NB4 (cell line): ENCODE measurements at places on chromosomes 7 and 10.

DNA sequence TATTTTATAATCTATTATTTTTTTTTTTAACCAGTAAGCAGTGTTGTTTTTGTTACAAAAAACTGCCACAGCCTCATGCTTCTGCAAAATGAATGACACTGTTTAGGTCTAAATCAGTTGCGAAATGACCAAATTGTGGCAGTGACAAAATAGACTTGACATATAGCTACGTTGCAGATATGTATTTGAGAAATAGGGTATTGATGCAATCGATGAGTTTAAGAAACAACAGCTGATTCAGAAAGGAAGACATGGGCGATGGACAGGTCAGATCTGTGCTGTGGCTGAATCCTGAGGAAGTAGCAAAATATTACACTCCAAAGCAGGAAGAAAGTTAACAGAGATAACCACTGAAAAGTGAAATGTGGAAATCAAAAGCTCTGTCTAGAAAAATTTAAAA is 89.0 kb upstream of the STEAP4 start:
- peak; percentile 47 for DNase-seq

DNA sequence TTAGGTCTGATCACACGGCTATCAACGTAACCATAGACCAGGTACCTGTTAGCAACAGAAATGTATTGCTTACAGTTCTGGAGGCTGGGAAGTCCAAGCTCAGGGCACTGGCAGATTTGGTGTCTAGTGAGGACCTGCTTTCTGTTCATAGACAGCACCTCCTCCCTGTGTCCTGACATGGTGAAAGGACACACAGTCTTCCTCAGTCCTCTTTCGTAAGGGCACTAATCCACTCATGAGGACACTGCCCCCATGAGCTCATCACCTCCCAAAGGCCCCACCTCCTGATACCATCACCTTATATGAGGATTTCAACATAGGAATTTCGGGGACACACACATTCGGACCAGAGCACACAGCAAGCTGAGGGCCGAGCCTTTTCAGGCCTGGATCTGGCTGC is 71.4 kb upstream of the BTBD16 start:
- no peak for DNase-seq

GRCh38 chr7:24733414-24734060 is 23.7 kb downstream of the GSDME start:
- DNase-seq, result no peak

DNA sequence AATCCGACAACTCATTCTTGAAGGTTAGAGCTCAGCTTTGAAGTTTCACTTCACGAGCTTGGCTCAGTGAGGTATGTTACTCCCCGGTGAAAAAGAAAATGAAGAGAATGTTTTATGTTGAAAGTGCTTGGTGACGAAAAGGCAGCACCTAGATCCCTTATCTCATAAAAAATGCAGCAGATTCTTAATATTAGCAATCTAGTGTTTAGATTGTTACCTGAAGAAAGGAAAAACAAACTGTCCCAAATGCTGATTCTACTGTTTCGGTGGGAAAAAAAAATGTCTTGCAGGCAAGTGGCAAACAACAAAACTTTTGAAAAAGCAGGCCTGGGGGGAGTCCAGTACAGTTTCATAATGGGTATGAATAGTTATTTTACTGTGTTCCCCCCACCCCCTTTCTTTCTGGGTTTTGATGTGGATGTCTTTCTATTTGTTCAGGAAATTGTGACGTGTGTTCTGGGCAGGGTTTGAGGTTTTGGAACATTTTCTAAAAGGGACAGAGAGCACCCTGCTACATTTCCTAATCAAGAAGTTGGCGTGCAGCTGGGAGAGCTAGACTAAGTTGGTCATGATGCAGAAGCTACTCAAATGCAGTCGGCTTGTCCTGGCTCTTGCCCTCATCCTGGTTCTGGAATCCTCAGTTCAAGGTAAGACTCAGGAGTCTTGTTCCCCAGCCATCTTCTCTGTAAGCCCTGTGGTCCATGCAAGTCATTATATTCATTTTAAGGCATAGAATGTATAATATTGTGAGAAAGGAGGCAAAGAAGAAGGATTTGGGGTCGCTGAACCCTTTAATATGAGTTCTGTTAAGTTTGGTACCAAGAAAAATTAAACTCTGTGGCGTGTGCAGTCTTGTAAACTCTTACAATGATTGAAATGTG is at the start of gene SRGN:
Gene SRGN (plus strand): TSS at position 514 of the 881 bp plus-strand sequence. CDS start 55 bp downstream, at position 569.
- DNase-seq, result peak; percentile 99

DNA sequence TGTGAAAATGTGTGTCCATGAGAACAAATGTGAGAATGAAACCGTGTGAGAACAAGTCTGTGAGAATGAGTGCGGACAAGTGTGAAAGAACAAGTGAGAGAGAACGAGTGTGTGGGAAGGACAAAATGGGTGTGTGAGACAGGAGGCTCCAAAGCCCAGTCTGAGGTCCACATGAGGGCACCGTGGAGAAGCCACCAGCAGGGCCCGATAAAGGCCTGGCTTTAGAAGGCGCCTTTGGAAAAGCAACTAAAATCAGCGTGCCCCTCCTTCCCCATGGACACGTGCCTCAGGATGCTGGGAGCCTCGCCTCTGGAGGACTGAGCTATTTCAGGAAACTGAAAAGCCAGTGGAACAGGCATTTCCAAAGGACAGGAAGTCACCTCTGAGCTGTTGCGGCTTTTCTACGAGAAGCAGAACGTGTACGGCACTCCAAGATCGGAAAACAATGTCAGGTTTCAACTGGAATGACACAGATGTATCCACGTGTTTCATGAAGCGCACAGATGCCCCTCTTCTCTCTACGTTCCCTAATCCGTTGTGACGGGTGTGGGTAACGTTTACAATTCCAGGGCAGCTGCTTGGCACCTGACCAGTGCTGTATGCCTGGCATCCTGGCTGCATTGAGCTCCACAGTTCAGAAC is 46.4 kb downstream of the ESYT2 start:
- DNase-seq, result no peak

GRCh38 chr7:48421357-48421756 is 250.1 kb downstream of the ABCA13 start:
- no peak for DNase-seq

GRCh38 chr7:88355011-88355410 is 48.3 kb upstream of the STEAP4 start:
- peak; percentile 18 for DNase-seq

DNA sequence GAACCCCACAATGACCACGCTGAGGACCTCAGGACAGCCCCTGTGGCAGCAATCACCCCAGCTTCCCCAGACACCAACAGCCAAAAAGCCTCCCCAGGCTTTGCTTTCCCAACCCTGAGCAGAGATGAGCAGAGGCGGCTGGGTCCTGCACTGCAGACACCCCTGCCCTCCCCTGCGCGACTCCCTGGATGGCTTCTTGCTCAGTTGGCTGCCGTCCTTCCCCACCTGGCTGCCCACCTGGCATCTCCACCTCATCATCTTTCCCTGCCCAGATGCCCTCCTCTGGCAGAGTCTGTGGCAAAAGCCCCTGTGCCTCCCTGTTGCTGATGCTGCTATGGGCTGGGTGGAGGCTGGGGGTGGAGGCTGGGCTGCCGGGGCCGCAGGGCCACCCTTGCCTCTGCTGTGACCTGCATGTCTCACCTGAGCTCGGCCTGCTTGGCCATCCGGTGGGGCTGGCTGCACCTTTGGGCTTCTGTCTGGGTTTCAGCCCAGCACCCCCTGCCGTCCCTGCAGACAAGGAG is 567.7 kb downstream of the TCERG1L start:
- DNase-seq, result no peak

GRCh38 chr10:84783386-84783785 is 455.0 kb downstream of the CCSER2 start:
- DNase-seq, result peak; percentile 50

- DNase-seq, result no peak
These were observed 176.9 kb upstream of the PRSS58 start for GRCh38 chr7:142434666-142435167.

GRCh38 chr7:370259-370625 is 80.3 kb downstream of the FOXL3 start:
- no peak for DNase-seq

GRCh38 chr10:76874176-76874575 is 763.4 kb downstream of the KCNMA1 start:
- DNase-seq, result peak; percentile 17

GRCh38 chr7:44972562-44972961 is 6.3 kb downstream of the MYO1G start:
- no peak for DNase-seq

DNA sequence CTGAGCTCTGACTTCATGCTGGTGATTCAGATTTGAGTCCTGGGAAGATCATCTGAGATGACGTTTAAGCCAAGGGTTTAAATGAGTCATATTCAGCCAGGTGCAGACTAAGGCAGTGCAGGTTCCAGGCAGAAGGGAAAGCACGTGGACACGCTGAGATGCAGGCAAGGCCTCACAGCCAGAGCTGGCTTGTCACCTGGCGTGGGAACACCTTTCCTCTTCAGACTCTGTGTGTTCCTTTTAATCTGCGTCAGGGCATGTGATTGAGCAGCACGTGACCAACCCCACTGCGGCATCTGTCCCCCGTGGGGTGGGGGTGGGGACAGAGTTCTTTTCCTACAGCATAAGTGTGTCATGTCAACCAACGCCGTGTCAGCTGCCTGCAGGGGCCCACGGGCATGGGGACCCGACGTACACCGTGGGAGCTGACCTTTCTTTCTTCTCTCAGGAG is 10.7 kb upstream of the IDI2 start:
- DNase-seq, result no peak

- DNase-seq, result no peak
These were observed 83.3 kb downstream of the CTBP2 start for GRCh38 chr10:125076891-125077541.

DNA sequence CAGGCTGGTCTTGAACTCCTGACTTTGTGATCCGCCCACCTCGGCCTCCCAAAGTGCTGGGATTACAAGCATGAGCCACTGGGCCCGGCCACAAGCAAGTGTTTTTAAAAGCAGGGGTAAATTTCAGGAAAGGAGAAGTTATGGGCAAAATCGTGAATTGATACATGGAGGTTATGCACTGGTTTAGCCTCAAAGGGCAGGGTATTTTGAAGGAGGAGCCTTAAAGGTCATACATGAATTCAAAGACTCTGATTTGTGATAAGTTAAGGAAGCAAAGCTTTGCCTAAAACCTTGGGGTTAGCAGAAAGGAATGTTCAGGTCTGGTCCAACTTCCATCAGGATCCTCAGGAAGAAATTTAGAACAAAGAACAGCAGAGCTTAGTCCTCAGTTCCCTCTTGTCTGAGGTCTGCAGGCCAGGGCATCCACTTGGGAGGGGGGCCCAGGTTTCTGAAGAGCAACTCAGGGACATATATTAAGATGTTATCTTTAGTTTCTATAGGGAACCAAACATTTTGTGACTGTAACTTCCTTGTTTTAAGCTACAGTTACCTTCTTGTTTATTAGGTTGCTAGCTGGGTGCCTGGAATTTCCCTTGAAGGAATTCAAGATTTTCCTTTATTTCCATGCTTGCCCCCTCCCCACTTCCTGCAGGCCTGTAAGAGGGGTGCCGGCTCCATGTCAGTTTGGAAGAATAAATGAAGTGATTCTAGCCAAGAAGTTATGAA is 2.8 kb upstream of the REPIN1 start:
- DNase-seq, result peak; percentile 84

GRCh38 chr10:113530476-113530875 is 22.4 kb upstream of the HABP2 start:
- DNase-seq, result no peak

GRCh38 chr7:151460474-151460855 is 20.5 kb upstream of the CRYGN start:
- no peak for DNase-seq

- no peak for DNase-seq
These were observed 153.0 kb downstream of the ACTR3B start for GRCh38 chr7:152912511-152912910.

DNA sequence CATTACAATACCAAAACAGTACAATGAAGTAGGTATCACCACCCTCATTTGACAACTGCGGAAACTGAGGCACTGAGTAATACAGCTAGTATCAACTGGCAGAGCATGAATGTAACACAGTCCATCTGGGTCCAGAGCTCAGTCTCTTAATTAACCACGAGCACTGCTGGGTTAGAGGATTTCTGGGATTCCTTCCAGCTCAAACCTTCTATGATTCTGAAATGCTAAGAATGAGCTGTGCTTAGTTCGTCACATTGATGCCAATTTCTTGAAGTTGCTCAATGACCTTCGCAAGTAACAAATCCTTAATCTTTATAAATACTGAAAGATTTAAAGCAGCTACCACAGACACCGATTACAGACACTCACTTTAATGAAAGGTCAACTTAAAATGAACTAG is 62.5 kb downstream of the SGMS1 start:
- no peak for DNase-seq

- no peak for DNase-seq
These were observed 140.0 kb downstream of the FRMD4A start for GRCh38 chr10:14190702-14191101.

DNA sequence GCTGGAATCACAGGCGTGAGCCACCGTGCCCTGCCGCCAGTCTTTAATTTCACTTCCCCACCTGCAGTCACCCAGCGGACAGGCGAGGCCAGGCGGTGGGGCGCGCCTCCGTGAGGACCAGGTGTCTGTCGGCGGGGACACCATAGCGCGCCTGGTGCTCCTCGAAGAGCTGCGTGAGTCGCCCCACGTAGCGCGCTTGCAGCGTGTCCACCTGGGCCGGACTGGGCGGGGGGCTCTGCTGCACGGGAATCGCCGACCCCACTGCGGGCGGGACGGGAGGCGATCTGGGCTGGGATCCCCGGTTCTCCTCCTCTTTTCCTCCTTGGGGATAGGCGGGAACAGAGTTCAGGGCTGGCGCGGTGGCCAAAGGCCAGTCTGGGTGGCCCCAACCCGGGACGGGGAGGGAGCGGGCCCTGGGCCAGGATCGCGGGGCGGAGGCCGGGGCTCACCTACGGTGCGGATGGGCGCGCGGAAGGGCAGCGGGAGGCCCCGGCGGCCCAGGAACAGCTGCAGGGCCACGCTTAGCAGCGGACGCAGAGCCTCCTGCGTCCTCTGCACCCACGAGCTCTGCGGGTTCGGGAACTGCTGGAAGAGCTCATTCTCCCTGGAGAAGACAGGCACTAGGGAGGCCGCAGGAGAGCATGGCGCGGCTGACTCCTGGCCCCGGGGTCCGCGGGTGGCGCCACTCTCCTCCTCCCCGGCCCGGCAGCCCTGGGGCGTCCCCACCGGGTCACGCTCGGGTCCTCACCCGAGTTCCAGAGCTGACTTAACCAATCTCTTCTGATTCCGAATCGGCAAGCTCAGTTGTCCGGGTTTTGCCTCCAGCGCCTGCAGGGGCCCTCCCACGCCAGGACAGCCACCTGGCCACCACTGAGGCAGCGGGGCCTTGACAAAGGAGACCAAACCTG is 1.1 kb upstream of the MOGAT3 start:
- no peak for DNase-seq

- DNase-seq, result no peak
These were observed 186.1 kb upstream of the KLF14 start for GRCh38 chr7:130920122-130920521.

DNA sequence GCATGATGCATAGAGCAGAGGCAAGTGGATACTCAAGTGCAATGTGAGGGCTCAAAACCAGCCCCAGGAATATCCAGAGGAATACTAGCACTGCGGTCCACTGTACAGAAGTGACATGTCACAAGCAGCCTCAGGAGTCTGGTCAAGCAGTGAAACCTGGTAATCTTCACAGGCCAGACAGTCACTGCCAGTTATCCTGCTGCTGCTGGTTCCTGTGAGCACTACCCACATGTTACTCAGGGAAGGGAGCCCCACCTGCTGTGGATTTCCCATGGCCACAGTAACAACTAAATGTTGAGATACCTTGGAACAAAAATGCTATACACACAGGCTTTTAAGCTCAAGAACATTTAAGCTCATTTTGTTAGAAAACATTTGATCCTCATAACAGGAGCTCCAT is 103.0 kb downstream of the RNF133 start:
- no peak for DNase-seq
